Renal pelvis (tissue), 12 donors: ENCODE measurements at places on chromosomes 1 and 21.

DNA sequence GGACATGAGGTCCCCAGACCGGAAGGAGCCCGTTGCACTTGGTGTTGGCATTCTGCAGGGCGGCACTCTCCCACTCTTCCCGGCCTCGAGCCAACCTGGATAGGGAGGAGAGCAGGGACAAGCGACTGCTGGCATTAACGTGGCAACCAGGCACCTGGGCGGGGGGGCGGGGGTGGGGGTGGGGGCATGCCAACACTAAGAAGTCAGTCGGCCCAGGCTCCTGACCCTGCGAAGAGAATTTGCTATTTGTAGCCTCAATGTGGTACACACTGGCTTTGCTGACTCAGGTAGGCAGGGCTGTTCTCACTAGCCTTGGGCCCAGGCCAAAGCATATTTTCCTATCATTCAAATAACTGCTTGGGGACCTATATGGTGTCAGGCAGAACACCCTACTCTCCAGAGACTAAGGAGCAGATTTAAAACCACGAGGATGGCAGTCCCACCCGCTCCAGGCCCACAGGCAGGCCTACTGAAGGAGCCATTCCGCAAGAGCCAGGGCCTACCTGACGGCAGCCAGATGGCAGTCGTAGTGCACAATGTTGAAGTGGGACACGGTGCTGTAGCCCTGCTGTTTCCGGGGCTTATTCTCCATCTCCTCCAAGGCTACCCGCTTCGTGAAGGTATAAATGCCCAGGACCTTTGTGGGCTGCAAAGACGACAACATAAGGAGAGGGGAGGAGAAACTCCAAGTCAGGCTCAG lies 123.7 kb downstream of the UBR4 start:
- no peak for DNase-seq

DNA sequence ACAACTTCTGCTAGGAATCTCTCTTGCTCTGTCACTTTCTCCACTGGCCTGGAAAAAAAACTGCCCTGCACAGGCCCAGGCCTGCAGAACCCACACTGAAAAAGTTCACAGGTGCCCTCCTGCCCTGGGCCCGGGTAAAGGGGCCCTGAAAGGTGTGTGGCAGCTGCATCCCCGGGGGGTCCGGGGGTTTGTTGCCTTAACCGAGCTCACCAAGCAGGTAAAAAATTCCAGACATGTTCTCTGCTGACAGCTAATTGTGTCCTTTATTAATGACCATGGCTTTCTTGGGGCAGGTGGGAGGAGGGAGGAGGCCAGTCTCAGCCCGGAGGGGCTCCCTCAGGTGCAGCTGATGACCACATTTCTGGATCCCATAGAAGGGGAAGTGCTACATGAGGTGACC lies 122.9 kb downstream of the LACTBL1 start:
- no peak for DNase-seq

DNA sequence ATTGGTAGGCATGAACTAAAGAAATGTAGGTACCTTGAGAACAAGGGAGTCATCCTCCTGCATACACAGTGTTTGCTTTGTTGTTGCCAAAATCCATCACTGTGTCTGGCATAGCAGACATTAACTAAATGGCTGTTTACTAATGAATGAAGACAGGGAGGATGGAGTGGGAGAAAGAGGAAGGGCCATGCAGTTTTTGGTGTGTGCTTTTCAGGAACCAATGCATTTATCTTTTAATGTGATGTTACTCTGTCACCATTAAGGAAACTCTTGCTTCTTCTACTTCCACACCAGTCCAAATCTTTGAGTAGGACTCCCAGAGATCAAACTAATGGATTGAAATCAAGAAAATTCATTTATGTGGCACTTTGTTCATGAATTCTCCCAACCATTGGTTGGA lies 55.6 kb upstream of the DUSP10 start:
- DNase-seq: no peak

- no peak for DNase-seq
Measured at GRCh38 chr21:14383596-14384180, 742 bp upstream of the HSPA13 start.

DNA sequence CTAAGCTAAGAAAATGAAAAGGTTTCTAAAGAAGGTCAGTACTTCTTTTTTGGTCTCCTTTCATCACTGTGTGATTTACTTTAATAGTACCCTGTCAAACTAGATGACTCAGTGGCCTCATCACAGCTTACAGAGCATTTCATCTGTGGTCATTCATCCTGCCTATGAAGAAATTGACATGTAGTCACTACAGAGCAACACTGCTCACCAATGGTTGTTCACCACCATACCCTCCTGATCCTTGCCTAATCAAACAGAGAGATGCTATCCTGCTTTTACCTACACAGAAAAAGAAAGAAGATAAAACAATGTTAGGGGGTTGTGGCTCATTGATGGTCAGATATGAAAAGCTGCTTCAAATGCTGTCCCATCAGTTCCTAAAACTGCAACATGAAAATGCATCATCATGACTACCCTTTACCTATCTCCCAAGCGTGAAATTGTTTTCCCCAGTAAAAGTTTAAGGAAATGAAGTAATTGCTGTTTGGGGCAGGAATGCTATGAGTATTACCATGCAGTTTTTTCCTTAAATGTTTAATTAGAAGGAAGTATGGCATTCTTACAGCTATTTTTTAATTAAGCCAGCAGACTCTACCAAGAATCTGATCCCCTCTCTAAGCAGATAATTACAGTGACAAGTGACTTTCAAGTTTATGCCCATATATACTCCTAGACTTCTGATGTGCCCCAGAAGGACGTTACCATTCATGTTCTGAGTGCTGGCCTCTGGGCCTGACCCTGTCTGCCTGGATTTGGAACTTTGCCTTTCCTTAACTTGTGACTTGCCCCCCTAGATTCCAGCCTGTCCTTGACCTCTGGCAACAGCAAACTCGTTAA lies 46.1 kb upstream of the FBXO28 start:
- no peak for DNase-seq

- no peak for DNase-seq
Measured at GRCh38 chr1:228508840-228509415, 21.7 kb downstream of the RNF187 start.

- no peak for DNase-seq
Measured at GRCh38 chr21:27261676-27262075, 294.8 kb upstream of the ADAMTS5 start.

- no peak for DNase-seq
Measured at GRCh38 chr1:192969091-192969490, 90.1 kb downstream of the UCHL5 start.

- no peak for DNase-seq
Measured at GRCh38 chr1:6133146-6133895, 46.8 kb downstream of the CHD5 start.

GRCh38 chr1:4602462-4603294 lies 51.7 kb upstream of the AJAP1 start:
- no peak for DNase-seq

- DNase-seq: no peak
Measured at GRCh38 chr1:38064197-38064903, 17.8 kb upstream of the POU3F1 start.

DNA sequence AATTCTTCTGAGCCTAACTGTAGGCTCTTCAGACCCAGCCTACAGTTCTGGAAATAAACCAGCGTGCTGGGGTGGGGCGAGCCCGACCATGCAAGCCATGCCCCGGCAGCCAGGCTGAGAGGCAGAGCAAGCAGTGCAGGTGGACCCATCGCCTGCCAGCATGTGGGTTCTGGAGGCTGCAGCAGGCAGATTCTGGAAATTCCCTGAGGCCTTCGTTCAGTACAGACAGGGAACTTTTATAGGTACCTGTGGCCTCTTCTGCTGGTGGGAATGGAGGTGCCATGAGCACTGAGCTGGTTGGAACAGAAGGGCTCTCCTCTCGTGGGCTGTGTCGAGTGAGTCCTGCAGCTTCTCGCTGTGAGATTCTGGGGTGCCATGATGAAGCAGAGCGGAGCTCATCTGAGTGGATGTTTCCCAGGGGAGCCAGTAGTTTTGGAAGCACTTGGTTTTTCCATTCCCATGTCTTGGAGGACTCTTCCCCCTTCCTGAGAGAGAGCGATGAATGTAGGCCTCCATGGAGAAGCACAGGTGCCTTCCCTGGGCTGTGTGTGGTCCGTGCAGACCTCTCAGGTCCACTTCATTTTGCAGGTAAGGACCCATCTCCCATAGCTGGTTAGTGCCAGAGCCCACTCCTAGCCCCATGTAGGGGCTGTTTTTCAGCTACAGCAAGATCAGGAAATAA lies 94.1 kb downstream of the PCBP3 start:
- no peak for DNase-seq

DNA sequence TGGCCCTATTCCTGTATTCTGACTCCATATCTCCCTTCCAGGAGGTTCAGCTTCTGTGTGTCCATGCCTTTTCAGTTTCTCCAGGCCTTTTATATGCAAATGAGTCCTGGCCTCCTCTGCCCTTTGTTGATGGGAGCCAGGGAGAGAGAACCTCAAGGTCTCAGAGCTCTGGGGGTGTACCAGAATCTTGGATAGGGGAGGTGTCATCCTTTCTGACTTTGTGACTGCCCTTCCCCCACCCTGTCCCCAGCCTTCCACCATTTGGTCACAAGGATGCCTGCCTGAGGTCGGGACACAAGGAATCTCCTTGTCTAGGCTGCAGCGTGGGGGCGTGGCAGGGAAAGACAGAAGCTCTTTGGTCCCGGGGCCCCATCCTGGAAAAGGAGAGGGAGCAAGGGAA lies 18.6 kb downstream of the LURAP1 start:
- DNase-seq: no peak

GRCh38 chr1:212609701-212610574 lies 1.4 kb downstream of the ATF3 start:
- no peak for DNase-seq

DNA sequence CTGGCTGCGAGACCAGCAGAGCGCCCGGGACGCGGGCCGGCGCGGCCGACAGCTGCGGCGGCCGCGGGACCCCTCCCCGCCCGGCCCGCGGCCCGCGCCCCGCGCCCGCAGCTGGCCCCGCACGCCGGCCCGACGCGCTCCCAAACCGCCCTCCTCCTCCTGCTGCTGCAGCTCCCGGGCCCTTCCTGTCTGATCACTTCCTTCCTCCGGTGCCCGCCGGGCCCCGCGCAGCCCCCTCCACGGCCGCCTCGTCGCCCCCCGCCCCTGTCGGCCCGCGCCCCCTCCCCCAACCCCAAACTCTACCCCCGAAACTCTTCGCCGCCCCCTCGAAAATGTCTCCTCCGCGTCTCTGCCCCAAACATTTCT lies 594 bp downstream of the LUZP1 start:
- no peak for DNase-seq

- no peak for DNase-seq
Measured at GRCh38 chr1:31782421-31783410, 18.6 kb upstream of the ADGRB2 start.

GRCh38 chr1:177937931-177938330 lies 31.9 kb downstream of the SEC16B start:
- no peak for DNase-seq

DNA sequence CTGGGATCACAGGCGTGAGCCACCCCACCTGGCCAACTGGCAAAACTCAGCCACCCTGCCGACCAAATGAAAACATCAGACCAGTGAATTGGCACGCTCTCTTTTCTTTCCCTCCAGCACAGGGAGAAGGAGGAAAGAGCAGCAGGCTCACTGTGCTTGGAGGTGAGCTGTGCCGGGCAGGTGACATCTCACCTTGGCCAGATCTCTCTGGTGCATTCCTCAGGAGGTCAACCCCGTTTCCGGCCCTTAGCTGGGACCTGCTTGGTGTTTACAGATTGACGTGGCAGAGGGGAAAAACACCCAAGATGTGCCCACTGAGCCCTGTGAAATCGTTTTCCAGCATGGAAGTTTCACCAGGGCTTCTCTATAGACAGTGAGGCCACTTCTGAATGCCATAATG lies 45.1 kb downstream of the TMEM51 start:
- no peak for DNase-seq

- DNase-seq: no peak
Measured at GRCh38 chr21:38488640-38489270, 9.5 kb downstream of the ERG start.

GRCh38 chr1:15749399-15750291 lies 7.3 kb downstream of the TMEM82 start:
- DNase-seq: no peak

DNA sequence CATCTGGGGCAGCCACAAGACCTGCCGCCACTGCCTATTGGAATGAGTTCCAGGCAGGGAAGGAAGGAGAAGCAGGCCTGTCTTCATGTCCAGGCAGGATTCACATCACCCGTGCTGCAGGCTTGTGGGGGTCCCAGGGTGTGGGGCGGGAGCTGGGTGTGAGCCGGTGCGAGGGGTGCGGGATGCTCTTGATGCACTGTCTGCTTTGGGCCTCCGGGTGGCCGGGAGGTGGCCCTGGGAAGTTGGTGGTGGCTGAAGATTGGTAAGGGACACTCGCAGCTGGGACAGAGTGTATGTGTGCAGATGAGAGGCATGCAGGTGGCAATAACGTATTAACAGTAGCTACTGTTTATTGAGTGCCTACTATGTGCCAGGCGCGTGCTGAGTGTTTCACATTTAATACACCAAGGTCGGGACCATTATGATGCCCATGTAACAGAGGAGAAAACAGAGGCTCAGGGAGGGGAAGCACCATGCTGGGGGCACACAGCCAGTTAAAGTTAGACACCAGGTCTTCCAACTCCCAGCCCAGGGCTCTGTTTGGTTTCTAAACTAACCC lies 3.3 kb downstream of the CROCC start:
- no peak for DNase-seq

GRCh38 chr1:8113262-8114220 lies 87.4 kb upstream of the ERRFI1 start:
- no peak for DNase-seq

- no peak for DNase-seq
Measured at GRCh38 chr1:25503551-25504426, 39.6 kb upstream of the LDLRAP1 start.

GRCh38 chr1:63868268-63868781 lies 94.5 kb downstream of the ROR1 start:
- no peak for DNase-seq

DNA sequence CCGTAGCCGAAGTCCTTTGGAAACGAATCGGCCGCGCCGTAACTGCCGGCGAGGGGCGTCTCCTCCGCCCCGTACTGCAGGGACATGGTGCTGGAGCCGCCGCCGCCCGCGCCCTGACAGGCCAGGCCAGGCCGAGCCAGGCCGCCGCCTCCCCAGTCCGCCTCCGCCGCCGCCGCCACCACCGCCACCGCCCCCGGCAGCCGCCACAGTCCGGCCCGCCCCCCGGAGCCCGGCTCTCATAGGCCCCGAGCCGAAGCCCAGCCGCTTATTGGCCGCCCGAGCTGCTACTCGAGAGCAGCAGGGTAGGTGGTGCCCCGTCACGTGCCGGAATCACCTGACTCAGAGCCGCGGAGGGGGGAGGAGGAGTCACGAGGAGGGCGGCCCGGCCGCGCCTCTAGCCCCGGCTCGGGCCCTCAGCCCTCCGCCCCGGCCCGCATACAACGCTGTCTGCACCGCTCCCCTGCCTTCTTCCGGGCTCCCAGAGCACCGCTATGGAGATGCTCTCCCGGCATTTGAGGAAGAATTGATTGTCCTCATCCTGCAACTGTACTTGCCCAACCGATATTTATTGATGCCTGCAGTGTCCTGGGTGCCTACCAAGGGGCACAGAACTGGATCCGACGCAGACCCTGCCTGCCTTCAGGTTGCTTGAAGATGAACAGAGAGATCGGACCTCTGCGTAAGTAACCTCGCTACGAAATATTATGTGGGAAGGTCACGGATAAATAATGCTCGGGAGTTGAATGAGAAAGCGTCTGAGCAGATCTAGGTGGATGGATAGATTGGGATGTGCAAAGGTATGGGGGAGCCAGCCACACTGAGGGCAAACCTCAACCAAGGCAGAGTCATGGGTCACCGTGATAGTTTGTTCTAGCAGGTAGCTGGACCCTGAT lies at the start of gene RRAGC:
Gene RRAGC, minus strand, starts transcription at position 212 of the 893 bp plus-strand sequence. Its CDS starts 126 bp downstream, at position 86.
- peak; percentile 98 for DNase-seq

- DNase-seq: no peak
Measured at GRCh38 chr1:208178091-208178529, 66.1 kb downstream of the PLXNA2 start.
